Calu3 (cell line): ENCODE measurements at places on chromosomes 4 and X. TPM values are rescaled to one million over a fixed set of nuclear protein-coding genes. Genes with fewer than 3 reads are reported as not detected.

Gene PLS3
- total RNA-seq: 169 and 174 TPM in 2 replicates

Gene SLC10A6
- total RNA-seq: not detected in 2 replicates

Gene F8A1
- total RNA-seq: 20.8 and 24.4 TPM in 2 replicates

Gene FAT4
- 4.6 and 4.7 TPM in 2 replicates for total RNA-seq

Gene EMCN
- not detected in 2 replicates for total RNA-seq

Gene GRIA2
- total RNA-seq: not detected in 2 replicates

Gene CT45A3
- total RNA-seq: not detected in 2 replicates

- H3K27me3 ChIP-seq: no peaks in the 10 kb centered on the region
- peaks cover 4% of the 10 kb centered on the region for H3K4me1 ChIP-seq
- no peaks in the 10 kb centered on the region for H3K36me3 ChIP-seq
- DNase-seq: no peak
- no peak overlapping the region for H3K27ac ChIP-seq
- H3K4me3 ChIP-seq: no peak overlapping the region
These were observed 10.8 kb upstream of the RHOH start for GRCh38 chr4:40185830-40186664.

- H3K27ac ChIP-seq: no peak overlapping the region
- H3K27me3 ChIP-seq: no peaks in the 10 kb centered on the region
- DNase-seq: no peak
These were observed 9.9 kb upstream of the ANAPC4 start for GRCh38 chr4:25367004-25367621.

GRCh38 chrX:31228415-31228832, 156.6 kb upstream of the FTHL17 start:
- no peaks in the 10 kb centered on the region for H3K36me3 ChIP-seq
- no peak for DNase-seq
- H3K4me3 ChIP-seq: no peak overlapping the region
- H3K27me3 ChIP-seq: no peaks in the 10 kb centered on the region

DNA sequence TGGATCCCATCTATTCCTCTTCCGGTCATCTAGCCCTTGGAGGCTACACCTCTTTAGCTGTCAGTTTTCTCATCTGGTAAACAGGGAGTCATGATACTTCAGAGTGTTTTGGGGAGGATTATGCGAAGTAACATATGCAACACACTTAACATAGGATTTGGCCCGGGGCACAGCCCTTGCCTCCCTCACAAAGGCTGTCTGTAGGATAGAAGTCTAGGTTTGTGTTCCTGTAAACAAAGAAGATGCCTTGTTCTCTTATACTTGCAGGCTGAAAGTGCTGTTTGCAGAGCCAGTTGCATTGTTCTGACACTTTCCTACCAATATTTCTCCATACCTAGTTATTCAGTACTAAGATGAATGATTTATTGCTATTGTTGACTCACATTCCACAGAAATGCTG, 2.2 kb upstream of the APELA start:
- H3K4me3 ChIP-seq: no peak overlapping the region
- H3K27ac ChIP-seq: no peak overlapping the region
- no peaks in the 10 kb centered on the region for H3K27me3 ChIP-seq
- H3K36me3 ChIP-seq: no peaks in the 10 kb centered on the region

DNA sequence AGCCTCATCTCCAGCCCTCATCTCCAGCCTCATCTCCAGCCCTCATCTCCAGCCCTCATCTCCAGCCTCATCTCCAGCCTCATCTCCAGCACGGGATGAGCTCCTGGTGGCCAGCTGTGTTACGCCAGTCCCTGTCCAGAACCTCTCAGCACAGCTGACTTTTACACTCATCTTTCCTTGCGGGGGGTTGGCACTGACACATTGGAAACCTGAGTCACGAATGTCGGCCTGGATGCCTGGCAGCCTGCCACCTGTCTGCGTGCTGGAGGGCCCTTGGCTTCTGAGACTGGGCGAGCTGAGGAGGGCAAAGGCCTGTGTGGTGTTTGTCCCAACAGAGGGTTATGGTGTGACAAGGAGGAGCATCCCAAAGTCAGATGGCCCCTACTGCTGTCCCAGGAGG, 66.1 kb upstream of the HGFAC start:
- no peak for DNase-seq
- H3K4me3 ChIP-seq: no peak overlapping the region
- H3K27me3 ChIP-seq: no peaks in the 10 kb centered on the region
- H3K27ac ChIP-seq: no peak overlapping the region
- H3K36me3 ChIP-seq: no peaks in the 10 kb centered on the region
- no peaks in the 10 kb centered on the region for H3K4me1 ChIP-seq

DNA sequence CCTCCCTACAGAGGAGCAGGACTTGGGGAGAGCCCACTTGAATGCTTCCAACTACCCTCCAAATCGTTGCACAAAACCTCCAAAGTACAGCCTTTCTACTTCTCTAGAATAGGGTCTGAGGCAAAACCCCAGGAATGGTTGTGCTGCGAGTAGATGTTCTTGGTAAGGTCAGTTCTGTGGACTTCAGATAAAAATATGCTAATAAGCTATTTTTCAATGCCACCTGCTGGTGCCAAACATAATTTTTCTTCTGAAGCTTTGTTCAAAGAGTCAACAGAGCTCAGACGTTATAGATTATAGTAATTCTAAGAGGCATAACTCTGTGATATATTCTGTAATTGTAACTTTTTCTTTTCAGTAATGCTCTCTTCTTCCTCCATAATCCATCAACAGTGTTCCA, 425.7 kb downstream of the GPAT3 start:
- no peaks in the 10 kb centered on the region for H3K36me3 ChIP-seq
- DNase-seq: peak; percentile 2
- H3K27ac ChIP-seq: no peak overlapping the region
- H3K27me3 ChIP-seq: peaks cover 8% of the 10 kb centered on the region

GRCh38 chr4:173500841-173501591, 29.0 kb downstream of the HAND2 start:
- no peaks in the 10 kb centered on the region for H3K27me3 ChIP-seq
- no peaks in the 10 kb centered on the region for H3K4me1 ChIP-seq
- no peak overlapping the region for H3K27ac ChIP-seq

DNA sequence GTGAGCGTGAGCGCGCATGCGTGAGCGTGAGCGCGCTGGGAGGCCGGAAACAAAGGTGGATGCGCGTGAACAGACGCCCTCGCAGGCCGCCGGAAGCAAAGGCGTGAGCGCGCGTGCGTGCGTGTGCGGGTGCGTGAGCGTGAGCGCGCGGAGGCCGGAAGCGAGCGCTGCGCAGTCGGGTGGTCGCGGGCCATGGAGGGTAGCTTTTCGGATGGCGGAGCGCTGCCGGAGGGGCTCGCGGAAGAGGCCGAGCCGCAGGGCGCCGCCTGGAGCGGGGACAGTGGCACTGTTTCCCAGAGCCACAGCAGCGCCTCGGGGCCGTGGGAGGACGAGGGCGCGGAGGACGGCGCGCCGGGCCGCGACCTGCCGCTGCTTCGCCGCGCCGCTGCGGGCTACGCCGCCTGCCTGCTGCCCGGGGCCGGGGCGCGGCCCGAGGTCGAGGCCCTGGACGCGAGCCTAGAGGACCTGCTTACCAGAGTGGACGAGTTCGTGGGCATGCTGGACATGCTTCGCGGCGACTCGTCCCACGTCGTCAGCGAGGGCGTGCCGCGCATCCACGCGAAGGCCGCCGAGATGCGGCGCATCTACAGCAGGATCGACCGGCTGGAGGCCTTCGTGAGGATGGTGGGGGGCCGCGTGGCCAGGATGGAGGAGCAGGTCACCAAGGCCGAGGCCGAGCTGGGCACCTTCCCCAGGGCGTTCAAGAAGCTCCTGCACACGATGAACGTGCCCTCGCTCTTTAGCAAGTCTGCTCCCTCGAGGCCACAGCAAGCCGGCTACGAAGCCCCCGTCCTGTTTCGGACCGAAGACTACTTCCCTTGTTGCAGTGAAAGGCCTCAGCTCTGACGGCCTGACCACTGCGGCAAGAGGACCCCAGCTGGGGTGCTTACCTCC, at the start of gene BLOC1S4:
BLOC1S4 (plus strand) TSS at position 157 of the 894 bp plus-strand sequence; CDS start at position 193, 36 bp downstream.
- H3K27ac ChIP-seq: peak within 1 kb of the TSS; percentile 53
- H3K4me1 ChIP-seq: peaks cover 8% of the 10 kb centered on the region
- peaks cover 23% of the 10 kb centered on the region for H3K36me3 ChIP-seq
- H3K27me3 ChIP-seq: no peaks in the 10 kb centered on the region
- DNase-seq: peak; percentile 75

DNA sequence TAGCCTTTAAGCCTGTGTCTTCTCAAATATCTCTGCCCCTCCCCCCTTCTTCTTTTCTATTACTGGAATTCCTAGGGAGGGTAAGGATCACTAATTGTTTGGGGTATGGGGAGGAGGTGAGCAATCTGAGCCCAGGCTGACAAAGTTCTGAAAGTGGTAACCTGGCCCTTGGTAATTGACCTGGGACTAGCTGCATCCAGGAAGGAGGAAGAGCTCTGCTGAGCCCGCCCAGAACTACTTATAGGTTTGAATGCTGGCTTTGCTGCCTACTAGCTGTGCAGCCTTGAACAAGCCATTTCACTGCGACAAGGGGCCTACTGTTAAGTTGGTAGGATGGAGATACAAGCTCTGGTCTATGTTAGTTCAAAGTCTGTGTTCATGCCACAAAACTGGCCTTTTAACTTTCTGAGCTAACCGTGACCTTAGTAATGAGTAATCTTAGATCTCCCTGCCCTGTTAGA, 37.8 kb downstream of the DGKK start:
- H3K36me3 ChIP-seq: no peaks in the 10 kb centered on the region
- H3K27ac ChIP-seq: no peak overlapping the region
- H3K4me1 ChIP-seq: no peaks in the 10 kb centered on the region
- H3K27me3 ChIP-seq: peaks cover 57% of the 10 kb centered on the region

- H3K4me3 ChIP-seq: no peak overlapping the region
- H3K27me3 ChIP-seq: no peaks in the 10 kb centered on the region
These were observed 204.4 kb downstream of the NSUN7 start for GRCh38 chr4:40954088-40954668.

DNA sequence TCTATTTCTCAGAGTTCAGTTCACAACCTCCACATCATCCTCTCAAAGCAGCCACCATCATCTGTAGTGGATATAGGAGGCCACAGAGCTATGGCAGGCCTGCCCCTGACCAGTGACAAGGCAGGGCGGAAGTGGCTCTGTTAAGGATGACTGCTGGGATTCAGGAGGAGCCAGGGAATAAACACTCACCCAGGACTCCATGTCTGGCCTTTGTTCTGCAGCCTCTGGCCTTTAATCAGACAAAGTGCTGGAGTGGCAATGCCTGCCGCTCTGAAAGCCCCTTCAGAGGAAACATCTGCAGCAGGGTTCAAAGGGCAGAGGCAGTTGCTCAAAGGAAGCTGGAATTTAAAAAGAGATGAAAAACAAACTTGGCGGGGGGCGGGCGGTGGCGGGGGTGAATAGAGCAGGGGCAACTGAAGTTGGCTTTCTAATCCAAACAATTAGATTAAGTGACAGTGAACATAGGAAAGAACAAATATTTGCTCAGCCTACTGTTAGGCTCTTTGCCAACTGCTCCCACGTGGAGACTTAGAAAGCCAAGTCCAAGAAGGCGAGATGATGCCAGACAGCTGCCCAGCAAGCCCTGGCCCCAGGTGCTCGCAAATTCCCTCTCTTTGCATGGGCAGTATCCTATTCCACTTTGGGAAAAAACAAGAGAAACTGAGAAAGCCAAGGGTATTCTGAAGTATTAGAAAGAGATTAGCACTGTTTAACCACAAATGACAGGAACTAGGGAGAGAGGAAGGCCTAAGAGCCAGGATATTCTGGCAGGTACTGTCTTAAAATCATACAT, 5.5 kb downstream of the MPP1 start:
- peaks cover 41% of the 10 kb centered on the region for H3K4me1 ChIP-seq
- DNase-seq: peak; percentile 52
- peak overlapping the region; percentile 61 for H3K27ac ChIP-seq

- H3K4me3 ChIP-seq: no peak overlapping the region
- DNase-seq: no peak
- no peaks in the 10 kb centered on the region for H3K27me3 ChIP-seq
- no peaks in the 10 kb centered on the region for H3K36me3 ChIP-seq
These were observed 99.0 kb downstream of the FIP1L1 start for GRCh38 chr4:53476232-53477037.

DNA sequence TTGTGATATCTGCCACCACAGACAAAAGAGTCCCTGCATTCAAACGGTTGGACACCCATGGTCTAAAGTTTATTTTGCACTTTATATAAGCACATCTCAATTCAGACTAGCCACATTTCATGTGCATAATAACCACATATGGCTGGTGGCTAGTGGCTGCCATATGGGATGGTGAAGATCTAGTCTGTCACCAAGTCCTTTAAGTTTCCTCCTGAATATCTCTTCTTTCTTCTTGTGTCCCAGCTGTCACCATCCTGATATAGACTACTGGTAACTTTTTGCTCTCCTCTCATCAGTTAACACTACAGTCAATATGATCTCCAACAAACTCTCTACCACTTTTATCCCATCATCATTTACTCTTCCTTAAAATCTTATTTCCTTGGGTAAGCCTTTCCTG, 9.3 kb downstream of the HSPA4L start:
- H3K27ac ChIP-seq: no peak overlapping the region
- H3K27me3 ChIP-seq: no peaks in the 10 kb centered on the region
- no peaks in the 10 kb centered on the region for H3K36me3 ChIP-seq
- H3K4me1 ChIP-seq: peaks cover 8% of the 10 kb centered on the region
- H3K4me3 ChIP-seq: no peak overlapping the region
- DNase-seq: no peak

- H3K27me3 ChIP-seq: no peaks in the 10 kb centered on the region
- H3K27ac ChIP-seq: no peak overlapping the region
- DNase-seq: no peak
- H3K36me3 ChIP-seq: no peaks in the 10 kb centered on the region
These were observed 111.7 kb downstream of the AMER1 start for GRCh38 chrX:64093761-64094160.

DNA sequence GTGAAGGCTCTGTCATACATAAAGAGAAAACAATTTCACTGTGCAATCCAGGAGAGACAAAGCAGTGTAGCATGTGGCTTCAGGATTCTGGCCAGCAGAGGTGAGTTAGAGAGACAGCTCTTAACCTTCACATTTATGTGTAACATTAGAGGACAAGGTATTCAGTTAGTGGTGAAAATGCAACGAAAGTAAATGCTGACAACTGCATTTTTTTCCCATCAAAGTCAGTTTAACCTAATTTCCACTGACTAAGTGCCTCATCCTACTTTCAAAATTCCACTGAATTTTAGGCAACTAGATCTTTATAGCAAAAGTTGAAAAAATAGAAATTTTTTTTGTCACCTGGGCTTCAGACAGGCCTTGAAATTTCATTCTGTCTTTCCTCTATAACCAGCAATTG, 130.8 kb upstream of the LNX1 start:
- H3K4me1 ChIP-seq: no peaks in the 10 kb centered on the region
- DNase-seq: no peak
- no peaks in the 10 kb centered on the region for H3K36me3 ChIP-seq
- H3K27me3 ChIP-seq: peaks cover 60% of the 10 kb centered on the region
- H3K4me3 ChIP-seq: no peak overlapping the region

DNA sequence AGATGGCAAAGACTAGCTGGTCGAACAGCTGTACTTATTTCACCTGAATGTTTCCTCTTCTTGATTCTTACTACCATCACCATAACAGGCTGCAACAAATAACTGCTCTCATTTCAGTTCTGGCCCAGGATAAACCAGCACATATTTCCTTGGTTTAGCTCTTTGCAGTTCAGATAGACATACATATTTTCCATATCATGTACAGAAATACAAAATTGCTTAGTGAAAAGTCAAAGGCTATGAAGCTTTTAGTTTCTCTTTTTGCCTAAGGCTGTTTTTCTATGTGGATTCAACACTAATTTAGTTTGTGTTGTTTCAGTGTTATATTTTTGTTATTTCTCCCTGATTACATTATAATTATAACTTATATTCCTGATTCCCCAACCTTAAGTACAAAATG, 103.6 kb upstream of the BMP3 start:
- no peak overlapping the region for H3K27ac ChIP-seq
- H3K27me3 ChIP-seq: no peaks in the 10 kb centered on the region
- DNase-seq: no peak
- H3K4me1 ChIP-seq: no peaks in the 10 kb centered on the region
- no peaks in the 10 kb centered on the region for H3K36me3 ChIP-seq

GRCh38 chr4:68494688-68495087, 47.4 kb downstream of the TMPRSS11E start:
- DNase-seq: no peak
- H3K4me3 ChIP-seq: no peak overlapping the region
- peak overlapping the region; percentile 18 for H3K27ac ChIP-seq
- no peaks in the 10 kb centered on the region for H3K27me3 ChIP-seq
